ENCODE measurements at places on chromosomes 12 and 14.

DNA sequence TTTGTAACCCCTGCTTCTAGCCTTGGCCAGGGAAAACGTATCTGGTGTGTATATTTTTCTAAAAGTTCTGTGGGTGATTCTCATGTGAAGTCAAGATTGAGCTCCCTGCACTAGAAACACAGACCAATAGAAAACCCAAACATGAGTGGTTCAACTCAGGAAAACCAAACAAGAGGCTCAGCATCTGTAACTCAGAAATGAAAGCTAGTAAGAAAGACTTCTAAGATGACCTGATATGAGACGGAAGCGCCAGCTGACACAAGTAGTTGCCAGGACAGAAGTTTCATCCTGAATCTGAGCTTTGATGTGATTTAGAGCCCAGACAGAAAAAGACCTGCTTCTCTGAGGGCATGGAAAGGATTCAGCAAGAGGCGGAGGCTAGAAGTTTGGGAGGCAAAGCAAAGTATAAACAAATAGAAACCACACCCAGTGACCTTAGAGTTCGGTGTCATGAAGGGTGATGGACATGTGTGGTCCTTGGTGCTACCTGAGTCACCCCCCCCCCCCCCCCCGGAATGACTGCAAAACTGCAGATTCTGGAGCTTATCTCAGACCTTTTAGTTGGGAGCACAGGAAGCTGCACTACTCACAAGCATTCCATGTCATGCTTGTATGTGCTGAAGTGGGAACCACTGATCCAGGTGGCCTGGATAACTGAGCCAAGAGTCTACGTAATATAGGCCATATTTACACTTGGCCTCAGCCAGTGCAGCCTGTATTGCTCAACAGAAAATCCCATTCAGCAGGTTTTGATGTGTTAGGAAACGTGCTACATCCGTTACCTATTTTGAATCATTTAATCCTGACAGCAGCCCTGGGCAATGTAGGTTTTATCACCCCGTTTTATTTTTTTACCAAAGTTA lies 191.3 kb downstream of the ANO6 start:
- DNase-seq, result no peak

- peak; percentile 41 for DNase-seq
Observed at GRCh38 chr12:104219361-104219892, 3.8 kb downstream of the TXNRD1 start.

- DNase-seq, result no peak
Observed at GRCh38 chr12:53971129-53971528, 1.8 kb upstream of the HOXC11 start.

DNA sequence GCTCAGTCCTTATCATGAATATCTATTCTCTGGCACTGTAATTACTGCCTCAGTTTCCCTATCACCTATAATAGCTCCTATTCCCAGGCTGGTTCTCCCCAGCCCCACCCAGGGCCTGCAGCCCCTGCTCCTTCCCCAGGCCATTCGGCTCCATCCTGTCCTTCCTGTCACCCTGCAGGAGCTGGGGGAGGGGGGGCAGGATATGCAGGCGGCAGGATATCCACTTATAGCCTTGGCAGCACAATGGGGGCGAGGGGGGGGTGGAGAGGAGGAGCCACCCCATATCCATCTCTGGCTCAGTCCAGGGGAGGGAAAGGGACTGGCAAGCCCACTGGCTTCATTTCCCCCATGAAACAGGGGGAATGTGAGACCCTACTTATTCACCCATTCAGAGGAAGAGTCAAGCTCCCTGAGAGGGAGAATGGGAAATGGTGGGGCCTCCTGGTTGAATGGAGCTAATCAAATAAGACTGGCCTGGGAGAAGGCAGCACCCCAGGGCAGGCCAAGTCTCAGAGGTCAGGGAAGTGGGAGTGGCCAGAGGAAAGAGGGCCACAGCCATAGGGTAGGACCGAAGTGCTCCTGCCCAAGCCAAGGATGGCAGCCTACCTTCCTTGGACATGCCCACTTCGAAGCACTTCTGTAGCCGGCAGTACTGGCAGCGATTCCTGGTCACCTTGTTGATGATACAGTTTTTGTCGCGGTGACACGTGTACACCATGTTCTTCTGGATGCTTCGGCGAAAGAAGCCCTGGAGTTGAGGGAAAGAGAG lies 7.8 kb upstream of the ITGB7 start:
- DNase-seq, result no peak

DNA sequence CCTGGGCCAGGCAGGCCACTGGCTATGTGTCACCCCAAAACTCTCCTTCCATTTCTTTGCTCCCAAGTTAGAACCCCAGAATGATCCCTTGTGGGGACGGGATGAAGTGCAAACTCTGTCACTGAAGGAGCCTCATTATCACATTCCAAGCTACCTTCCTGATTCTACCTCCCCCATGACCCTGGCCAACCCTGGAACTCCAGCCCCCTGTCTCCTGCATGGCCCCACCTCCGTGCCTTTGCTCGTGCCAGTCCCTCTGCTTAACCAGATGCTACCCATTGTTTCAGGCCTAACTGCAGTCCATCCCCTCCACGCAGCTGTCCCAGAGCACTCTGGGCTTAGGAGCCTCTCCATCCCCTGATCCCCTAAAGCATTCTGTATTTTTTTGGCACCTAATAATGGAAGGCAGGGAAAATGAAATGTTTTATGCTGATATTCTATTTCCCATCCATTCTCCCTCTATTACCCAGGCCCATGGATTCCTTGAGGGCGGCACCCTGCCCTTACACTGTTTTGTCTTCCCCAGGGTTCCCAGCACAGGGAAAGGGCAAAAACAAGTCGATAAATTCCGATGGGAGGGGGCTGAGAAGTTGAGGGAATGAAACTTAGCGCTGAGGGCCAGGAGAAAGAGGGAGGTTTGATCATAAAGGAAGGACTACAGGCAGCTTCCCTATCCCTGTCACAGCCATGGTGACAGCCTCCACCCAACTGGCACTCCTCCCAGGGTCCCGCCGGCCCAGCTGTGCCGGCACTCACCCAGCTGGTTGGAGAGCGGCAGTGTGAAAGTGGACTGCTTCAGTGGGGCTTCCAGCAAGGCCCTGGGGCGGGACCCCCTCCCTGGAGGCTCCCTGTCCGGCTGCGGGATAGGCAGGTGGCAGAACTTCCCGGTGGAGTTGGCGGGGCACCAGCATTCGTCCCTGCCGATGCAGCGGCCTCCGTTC lies 58.1 kb downstream of the ISCA2 start:
- DNase-seq, result no peak

DNA sequence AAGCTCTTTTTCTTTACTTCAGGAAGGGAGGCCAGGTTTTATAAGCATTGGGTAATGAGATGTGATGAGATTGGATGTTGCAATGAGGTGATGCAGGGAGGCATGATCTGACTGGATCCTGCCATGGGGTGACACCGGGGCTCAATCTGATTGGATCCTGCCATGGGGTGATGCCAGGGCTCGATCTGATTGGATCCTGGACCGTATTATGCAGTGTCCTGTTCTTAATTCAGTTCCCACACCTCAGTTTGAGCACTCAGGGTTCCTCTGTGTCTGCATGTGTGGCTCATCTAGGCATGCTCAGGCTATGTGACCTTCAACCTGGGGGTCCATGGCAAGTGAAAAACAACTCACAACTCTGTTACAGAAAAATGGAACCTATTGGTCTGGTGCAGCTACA lies 166.4 kb downstream of the SLC15A4 start:
- no peak for DNase-seq

- DNase-seq, result no peak
Observed at GRCh38 chr12:120230326-120230973, 29.5 kb upstream of the RPLP0 start.

- DNase-seq, result no peak
Observed at GRCh38 chr12:71648537-71648936, 15.1 kb downstream of the ZFC3H1 start.

GRCh38 chr14:99519931-99520421 lies 38.8 kb downstream of the CCNK start:
- DNase-seq, result no peak

GRCh38 chr12:25495331-25496097 lies 57.6 kb downstream of the LMNTD1 start:
- DNase-seq, result no peak

- DNase-seq, result no peak
Observed at GRCh38 chr12:64723630-64724029, 35.6 kb downstream of the GNS start.

GRCh38 chr14:48546996-48547395 lies 871.6 kb upstream of the MDGA2 start:
- DNase-seq, result no peak

GRCh38 chr14:23694949-23695663 lies 58.9 kb downstream of the DHRS2 start:
- no peak for DNase-seq

DNA sequence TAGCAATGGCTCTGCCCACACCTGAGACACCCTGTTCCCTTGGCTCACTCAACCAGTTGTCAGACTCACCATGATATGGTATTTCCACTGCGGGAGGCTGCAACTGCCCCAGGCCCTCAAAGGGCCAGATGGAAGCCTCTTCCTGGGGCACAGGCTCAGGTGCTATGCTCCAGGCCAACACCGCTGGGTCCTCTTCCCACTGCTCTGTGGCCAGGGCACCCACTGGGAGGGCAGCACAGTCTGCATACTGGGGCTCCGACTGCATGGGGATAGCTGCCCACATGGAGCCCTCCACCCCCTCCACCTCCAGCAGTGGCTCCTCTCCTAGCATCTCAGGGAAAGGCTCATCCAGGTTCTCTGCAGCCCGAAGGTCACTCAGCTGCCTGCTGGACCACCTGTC lies 3.7 kb downstream of the ANGEL1 start:
- no peak for DNase-seq

- no peak for DNase-seq
Observed at GRCh38 chr14:105883066-105884005, 357.0 kb downstream of the TMEM121 start.

DNA sequence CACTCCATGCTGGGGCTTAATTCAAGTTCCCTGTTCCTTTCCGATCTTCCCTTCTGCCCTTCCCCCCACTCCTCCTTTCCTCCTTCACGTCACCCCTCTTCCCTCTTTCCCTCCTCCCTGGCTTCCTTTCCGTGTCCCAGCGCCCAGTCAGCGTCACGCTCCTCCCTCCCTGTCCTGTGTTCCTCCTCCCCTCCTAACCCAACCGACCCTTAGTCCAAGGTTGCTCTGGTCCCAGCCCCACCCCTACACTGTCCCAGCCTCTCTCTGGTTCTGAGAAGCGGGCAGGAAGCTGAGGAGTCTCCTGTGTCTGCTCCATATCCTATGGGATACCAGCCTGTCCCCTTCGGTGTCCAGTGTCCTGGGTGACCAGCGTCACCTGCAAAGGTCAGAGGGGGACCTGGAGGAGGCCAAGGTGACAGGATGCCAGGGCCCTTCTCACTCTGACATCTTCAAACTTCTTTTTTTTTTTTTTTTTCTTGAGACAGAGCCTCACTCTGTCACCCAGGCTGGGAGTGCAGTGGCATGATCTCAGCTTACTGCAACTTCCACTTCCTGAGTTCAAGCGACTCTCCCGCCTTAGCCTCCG lies 56.2 kb upstream of the TSPAN9 start:
- DNase-seq, result no peak

GRCh38 chr14:32350020-32350419 lies 20.9 kb downstream of the AKAP6 start:
- no peak for DNase-seq

DNA sequence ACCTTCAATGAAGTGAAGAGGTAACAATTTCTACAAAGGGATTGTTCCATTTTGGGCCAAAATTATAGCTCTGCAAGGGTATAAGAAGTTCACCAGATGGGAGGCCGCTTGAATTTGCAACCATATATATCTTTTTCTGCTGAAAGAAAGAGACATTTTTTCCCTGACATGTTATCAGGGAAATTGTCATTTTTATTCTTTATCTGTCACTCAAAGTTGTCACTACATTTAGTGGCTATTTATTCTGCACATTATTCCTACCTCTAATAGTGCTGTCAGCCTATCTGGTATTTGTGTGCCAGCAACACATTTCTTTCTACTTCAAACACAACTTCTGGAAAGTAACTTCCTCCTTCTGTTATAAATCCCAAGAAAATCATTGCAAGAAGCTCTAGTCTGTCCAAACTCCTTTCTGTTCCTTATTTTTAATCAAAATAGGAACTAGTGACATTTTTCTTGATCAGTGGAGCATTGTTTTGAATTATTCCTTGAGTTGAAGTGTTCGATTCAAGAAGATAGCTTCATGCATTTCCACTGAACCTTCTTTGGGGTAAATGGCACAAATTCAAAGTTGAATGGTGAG lies 137.9 kb upstream of the ATP2B1 start:
- DNase-seq, result no peak

DNA sequence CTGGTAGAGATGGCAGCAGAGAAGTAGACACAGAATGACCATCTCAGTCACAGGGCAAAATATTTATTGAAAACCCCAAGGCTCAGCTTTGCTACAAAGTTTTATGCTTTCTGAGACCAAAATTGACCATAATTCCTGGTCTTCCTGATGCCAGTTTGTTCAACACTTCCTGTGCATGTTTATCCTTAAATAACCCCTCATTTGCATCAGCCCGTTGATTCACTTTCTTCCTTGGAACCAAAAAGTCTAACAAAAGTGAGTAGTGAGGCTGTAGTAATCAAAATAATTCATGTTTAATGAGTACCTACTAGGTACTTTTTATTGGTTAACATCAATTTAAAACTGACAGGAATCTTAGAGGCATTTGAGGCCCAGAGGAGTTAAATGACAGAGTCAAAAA lies 51.7 kb downstream of the TRHDE start:
- DNase-seq, result no peak

- peak; percentile 83 for DNase-seq
Observed at GRCh38 chr12:11553871-11554533, 95.5 kb upstream of the ETV6 start.

DNA sequence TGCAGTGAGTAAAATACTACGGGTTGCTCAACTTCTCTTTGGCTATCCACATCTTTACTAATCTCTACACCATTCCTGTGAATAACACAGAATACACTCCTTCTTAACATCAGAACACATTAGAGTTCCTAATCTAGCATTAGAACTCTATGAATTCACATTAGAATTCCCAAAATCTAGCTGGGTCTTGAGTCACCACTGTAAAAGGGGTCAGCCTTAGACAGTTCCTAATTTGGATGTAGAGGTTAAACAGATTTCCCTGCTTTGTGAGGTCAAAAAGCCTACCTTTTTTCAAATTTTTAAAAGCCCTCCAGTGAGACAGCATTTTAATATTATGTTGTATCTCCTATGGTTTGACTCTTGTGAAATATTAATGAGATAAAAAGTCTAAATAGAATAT lies 7.4 kb downstream of the HNRNPC start:
- DNase-seq, result no peak

GRCh38 chr12:129423041-129423580 lies 480.7 kb downstream of the TMEM132D start:
- DNase-seq, result no peak

GRCh38 chr12:91249518-91250272 lies 67.1 kb upstream of the DCN start:
- no peak for DNase-seq
